ENCODE measurements at places on chromosomes 12 and 14.

DNA sequence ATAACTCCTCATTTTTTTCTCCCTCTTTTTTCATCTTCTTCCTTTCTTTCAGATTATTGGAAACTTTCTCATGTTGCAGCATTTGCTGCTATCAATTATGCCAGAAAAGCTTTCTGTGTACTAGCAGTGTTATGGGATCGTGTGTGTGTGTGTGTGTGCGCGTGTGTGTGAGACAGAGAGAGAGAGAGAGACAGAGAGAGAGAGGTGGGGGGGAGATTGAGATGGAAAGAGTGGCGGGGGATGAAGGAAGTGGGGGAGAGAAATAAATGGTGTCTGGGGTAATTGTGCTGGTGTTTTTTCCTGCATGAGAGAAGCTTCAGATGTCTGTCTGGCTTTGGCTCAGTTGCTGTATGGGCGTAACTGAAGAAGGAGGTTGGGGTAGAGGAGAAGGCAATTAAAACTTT is 268.9 kb downstream of the RAD51B start:
- no peak for DNase-seq

- DNase-seq = no peak
Measured at GRCh38 chr12:107374161-107374840, 281.0 kb upstream of the CRY1 start.

DNA sequence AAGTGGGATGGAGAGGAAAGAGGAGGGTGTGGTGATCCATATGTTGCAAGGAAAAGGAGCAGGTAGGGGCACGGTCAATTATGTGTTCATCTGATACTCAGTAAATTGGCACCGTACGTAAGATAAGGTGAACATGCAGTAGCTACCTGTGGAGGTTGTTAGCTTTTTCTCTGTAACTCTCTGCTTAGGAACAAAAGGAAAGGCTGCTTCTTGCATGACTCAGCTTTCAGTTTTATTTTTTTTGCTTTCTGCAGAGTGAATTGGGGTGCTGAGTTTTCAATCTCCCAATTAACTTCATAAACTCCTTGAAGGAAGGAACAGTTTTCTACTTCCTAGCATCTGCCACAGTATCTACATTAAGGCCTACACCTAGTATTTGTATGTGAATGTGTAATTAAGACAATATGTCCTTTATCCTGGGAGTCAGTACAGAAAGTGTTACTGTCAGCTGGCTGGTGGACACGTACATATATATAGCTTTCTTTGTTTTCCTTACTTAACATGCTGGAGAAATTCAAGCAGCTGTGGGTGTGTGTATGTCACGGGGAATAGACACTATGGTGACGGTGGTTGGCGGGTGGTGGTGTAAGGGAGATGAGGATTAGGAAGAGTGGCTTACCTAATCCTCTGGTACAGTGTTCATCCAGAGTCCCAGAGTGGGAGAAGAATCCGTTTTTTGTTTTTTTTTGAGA is 40.1 kb upstream of the WNK1 start:
- no peak for DNase-seq

GRCh38 chr14:99263564-99264330 is 8.2 kb downstream of the BCL11B start:
- no peak for DNase-seq

- DNase-seq = no peak
Measured at GRCh38 chr12:11797317-11797913, 147.9 kb downstream of the ETV6 start.

GRCh38 chr12:120998435-120998834 is 17.9 kb downstream of the C12orf43 start:
- no peak for DNase-seq

DNA sequence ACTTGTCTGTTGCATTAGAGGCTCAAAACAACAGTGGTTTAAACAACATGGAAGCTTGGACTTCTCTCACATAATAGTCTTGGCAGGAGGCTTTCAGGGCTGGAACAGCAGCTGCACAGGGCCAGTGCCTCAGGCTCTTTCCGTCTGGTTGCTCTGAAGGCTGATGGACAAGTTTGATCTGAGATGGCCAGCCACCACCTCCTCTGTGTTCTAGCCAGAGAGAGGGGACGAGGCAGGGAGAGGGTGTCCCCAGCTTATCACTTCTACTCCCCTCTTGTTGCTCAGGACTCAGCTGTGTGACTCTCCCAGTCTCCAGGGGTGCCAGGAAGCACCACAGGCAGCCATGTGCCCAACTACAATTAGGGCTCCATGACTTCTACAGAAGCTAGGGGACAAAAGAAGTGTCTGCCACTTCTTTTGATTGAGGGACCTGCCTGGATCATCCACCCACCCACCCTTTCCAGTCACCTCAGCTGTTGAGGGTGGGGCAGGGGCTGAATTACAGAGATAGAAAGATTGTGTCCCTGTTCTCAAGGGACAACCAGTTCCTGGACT is 46.6 kb downstream of the SMIM41 start:
- DNase-seq = no peak

DNA sequence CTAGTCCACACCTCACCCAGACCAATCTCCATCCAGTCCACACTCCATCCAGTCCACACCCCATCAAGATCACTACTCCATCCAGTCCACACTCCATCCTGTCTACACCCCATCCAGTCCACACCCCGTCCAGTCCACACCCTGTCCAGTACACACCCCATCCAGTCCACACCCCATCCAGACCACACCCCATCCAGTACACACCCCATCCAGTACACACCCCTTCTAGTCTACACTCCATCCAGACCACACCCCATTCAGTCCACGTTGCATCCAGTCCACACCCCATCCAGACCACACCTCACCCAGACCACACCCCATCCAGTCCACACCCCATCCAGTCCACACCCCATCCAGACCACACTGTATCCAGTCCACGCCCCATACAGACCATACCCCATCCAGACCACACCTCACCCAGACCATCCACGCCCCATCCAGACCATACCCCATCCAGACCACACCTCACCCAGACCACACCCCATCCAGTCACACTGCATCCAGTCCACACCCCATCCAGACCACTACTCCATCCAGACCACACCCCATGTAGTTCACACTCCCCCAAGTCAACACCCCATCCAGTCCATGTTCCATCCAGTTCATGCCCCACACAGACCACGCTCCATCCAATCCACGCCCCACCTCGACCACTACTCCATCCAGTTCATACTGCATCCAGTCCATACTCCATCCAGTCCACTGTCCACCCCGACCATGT is 116.6 kb upstream of the RTL1 start:
- DNase-seq = no peak

DNA sequence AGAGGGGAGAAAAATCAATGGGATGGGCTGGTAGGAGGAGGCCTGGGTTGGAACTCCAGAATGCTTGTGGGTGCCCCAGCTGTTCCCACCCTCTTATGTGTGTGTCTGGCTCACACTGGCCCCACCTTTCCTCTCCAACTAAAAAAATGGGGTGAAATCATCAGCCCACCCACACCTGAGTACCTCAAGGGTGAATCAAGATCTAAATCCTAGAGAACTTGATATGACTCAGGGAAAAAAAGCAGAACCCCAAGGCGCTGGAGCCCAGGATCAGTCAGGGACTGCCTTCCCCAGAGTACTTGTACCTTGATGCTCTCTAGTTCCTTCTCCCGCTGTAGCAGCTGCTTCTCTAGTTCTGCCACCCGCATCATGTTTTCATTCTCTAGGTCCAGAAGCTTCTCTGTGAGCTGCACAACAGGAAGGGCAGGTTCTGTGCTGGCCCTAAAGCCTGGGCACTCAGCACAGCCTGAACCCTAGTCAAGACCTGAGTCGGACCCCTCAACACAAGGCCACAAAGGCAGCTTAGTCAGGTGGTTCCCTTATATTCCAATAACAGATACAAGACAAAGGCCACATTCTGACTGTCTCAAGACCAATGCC is 29.7 kb downstream of the PRPF40B start:
- no peak for DNase-seq

GRCh38 chr12:1799051-1799881 is 21.1 kb upstream of the LRTM2 start:
- DNase-seq = no peak

DNA sequence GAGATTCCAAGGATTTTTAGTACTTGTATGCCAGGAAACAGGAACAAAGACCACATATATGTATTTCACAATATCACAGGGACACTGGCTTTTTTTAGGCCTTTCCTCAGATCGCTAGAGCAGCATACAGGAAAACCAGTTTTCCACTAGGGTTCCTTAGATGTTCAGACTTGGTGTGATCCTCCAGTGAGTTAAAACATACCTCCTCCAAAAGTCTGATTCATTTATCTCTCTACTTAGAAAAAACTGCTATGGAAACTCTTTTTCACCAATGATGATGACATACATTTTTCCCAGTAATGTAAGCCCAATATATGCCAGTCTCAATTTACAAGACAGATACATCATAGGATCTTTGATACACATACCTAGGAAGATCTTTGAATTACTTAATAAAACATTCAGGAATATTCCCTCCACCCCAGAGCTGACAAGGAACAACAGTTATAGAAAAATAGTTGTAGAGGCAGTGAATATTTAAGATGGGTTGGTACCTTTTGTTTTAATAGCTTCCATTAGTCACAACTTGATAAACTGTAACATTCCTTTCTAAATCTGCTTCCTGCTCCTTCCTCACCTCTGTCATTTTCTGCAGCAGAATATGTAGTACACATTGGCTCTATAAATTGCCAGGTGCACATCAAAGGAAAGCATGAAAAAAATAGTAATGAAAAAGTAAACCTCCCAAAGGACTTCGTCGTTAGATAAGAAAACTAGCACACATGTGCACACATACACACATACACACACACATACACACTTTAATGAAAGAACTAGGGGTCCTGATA is 27.5 kb downstream of the BCAT1 start:
- no peak for DNase-seq

Measured in NCI-H748 treated with DMSO at 0.1 percent for 48 hours (cell line).